ENCODE measurements at places on chromosomes 3 and 15.

- DNase-seq = no peak
These were observed at the start of gene CFAP161 for GRCh38 chr15:81133782-81134461. Gene CFAP161, plus strand, starts transcription at chr15:81134270. Its CDS starts 60 bp downstream, at chr15:81134330.

DNA sequence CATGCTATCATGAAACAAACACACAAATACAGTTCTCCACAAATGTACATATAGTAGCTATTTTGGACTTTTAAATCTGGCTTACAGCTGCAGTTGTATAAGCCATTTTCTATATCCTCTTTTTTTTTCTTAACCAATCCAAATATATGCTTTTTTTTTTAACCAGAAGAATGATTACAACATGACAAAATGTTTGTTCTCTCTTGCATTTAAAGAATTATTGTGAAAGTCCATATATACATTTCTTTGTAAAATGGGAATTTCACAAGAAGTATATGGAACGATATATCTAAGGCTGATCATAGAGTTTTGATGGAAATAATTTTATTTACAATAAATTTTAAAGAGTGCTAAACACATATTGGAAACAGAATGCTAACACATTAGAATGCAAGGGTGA is 95.6 kb downstream of the CD200R1L start:
- no peak for DNase-seq

- no peak for DNase-seq
These were observed 37.2 kb upstream of the FHIT start for GRCh38 chr3:61288446-61288845.

DNA sequence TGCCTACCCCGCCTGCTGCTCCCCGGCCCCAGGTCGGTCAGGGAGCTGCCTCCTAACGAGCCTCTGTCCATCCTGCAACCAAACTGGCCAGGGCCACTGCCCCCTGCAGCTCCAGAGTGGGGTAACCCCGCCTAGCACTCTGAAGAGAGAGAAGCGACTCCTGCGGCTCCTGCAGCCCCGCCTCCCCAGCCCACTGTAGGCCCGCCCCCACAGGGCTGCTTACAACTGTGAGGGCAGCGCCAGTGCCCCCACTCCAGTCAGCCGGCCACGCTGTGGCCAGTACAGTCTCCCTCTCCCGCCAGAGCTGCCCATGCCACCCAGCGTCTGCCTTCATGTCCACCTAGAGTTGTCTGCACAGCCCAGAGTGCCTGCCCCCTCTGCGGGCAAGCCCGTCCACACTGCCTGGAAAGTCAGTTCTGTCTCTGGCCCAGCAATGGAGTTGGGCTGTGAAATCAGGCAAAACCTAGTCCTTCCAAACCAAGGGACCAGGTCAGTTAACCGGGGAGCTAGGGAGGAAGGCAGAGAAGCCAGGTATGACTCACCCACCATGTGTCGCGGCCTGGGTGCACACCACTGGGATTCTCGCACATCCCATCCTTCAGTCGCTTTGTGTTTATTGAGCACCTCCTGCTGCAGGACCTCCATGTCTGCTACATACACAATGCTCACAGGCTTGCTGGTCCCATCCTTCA is 2.4 kb downstream of the UCN2 start:
- no peak for DNase-seq

GRCh38 chr3:111319598-111319997 is 222.4 kb upstream of the CD96 start:
- DNase-seq = no peak

DNA sequence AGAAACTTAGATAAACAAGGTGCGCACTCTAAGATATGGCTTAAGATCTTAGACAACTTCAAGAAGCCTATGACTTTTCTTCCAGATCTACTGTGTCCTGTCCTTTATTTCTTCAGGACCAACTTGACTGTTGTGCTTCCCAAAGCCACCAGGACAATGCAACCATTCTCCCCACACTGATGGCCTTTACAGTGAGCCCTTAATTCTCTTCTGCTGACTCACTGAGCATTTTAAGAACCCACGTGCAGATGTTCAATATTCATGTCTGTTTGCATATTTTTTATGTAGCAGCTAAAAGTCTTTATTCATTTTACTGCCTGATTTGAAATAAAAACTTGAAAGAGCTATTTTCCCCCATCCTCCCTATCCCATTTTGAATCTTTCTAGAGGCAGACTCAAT is 103.3 kb upstream of the SLC2A2 start:
- no peak for DNase-seq

GRCh38 chr15:99249270-99249841 is at the start of gene TTC23:
Gene TTC23, minus strand, starts transcription at chr15:99249581. Its CDS starts 20,869 bp downstream, at chr15:99228712.
- no peak for DNase-seq

DNA sequence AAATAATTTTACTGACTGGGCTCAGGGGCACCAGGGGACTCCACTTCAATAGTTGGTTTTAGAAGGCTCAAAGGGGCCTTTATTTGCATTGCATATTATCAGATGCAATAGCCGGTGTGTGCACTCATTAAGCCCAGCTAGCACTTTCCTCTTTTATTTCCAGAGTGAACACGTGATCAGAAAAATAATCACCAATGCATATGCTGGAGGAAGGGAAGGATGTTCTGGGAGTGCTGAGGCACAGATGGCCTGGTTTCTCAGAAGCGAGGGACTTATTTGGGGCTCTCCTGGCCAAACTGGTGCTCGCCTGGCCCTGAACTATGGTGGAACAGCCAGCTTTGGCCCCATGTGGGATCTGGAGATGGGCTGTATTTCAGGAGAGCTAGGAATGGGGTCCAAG is 60.4 kb upstream of the SEC13 start:
- DNase-seq = no peak

GRCh38 chr3:2512881-2513280 is 414.2 kb downstream of the CNTN4 start:
- no peak for DNase-seq

- no peak for DNase-seq
These were observed 591.4 kb downstream of the NLGN1 start for GRCh38 chr3:173988909-173989308.

GRCh38 chr15:59501597-59501996 is 63.6 kb downstream of the FAM81A start:
- DNase-seq = no peak

DNA sequence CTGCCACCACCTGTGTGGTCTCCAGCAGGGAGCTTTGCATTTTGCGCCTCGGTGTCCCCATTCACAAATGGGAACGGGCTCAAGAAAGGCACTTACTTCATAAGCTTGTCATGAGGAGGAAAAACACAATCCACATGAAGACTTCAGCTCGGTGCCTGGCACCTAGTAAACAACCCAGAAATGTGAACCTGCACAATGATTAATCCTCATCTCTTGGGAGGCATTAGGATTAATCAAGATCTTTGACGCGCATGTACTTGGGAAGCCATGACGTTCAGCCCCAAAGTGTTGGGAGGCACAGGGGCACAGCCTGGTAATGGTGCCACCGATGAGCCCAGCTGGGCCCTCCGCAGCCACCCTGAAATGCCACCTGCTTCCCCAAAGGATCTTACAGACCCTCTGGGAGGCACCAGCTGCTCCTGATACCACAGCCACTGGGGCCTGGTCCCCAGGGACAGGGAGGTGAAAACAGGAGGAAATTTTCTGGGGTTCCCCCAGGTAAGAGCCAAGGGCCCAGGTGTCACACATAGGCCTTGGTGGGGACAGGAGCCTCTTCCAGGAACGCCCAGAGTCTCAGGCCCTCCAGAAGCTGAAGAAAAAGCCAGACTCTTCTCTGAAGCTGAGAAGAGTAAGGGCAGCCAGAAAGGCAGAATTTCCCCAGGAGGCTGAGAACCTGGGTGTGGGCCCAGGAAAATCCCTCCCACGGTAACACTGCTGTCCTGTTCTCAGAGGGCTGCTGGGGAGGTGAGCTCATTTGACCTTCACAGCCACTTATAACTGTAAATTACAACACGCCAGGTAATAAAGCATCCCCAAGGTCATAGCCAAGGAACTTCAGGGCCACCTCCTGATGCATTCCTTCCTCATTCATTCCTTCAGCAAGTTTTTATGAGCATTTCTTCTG is 507.5 kb downstream of the SHQ1 start:
- DNase-seq = no peak

Measured in T-cell (primary cell).